ENCODE measurements at places on chromosomes 12 and 14.

DNA sequence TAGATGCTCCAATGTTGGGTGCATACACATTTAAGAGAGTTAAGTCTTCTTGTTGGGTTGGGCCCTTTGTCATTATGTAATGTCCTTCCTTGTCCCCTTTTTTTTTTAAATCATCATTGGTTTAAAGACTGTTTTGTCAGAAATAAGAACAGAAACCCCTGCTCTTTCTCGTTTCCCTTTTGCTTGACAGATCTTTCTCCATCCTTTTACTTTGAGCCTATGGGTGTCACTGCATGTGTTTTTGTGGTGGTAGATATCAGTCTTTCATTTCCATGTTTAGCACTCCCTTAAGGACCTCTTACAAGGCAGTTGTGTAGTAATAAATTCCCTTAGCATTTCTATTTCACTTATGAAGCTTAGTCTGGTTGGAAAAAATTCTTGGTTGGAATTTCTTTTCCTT is 47.4 kb downstream of the RTN1 start:
- no peak for DNase-seq

GRCh38 chr12:66176105-66176900 is 6.5 kb upstream of the TMBIM4 start:
- no peak for DNase-seq

GRCh38 chr12:6786416-6787094 is 2.8 kb upstream of the CD4 start:
- DNase-seq: no peak

DNA sequence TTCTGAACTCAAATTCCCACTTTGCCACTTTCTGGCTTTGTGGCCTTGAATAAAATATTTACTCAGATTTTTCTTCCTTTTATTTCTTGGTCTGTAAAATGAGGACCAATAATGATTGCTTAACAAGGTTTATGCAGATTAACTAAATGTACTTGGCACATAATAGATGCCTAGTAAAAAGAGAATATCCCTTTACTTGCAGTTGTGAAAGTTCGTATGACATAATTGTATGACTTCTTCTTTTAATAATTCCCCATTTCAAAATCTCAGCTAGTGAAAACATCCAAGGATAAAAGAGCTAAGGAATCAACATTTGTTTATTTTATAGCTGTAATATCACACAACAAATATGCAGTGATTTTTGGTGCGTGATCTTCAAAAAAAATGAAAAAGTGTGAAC is 215.6 kb upstream of the ATP2B1 start:
- no peak for DNase-seq

GRCh38 chr12:93857279-93857938 is 180.2 kb downstream of the CRADD start:
- DNase-seq: no peak

DNA sequence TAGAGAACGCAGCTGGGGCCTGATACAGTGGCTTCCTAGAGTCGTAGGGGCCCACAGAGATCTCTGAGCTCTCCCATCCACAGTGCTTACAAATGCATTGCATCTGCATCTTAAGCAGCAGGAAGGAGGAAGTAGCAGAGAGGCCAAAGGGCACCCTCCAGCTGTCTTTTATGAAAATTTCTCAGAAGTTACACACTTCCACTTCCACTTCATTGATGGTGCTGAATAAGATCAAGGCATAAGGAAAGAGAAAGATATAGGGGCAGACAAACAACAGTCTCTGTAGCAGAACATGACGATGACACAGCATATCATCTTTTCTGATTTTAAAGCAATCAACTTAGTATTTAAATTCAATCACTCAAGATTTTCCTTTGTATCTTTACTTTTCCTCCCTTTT is 51.6 kb upstream of the ABCC9 start:
- DNase-seq: no peak

GRCh38 chr12:73240110-73240509 is 967.9 kb downstream of the TRHDE start:
- DNase-seq: no peak

DNA sequence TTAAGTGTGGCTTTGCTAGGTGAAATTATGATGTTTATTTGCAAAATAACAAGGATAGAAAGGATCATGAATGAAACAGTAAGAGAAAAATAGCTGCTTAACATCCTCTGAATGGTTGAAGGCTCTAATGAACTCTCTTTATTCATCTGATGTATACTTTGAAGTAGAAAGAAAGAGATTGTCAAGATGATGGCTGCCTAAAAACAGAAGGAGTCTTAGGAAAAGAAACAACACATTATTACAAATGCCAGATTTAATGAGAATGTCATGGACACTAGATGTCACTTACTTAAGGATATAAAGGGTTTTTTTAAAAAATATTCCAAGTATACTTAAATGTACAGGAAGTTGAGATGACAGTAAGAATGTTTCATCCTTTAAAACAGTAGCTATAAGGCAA is 21.6 kb downstream of the DCN start:
- no peak for DNase-seq

DNA sequence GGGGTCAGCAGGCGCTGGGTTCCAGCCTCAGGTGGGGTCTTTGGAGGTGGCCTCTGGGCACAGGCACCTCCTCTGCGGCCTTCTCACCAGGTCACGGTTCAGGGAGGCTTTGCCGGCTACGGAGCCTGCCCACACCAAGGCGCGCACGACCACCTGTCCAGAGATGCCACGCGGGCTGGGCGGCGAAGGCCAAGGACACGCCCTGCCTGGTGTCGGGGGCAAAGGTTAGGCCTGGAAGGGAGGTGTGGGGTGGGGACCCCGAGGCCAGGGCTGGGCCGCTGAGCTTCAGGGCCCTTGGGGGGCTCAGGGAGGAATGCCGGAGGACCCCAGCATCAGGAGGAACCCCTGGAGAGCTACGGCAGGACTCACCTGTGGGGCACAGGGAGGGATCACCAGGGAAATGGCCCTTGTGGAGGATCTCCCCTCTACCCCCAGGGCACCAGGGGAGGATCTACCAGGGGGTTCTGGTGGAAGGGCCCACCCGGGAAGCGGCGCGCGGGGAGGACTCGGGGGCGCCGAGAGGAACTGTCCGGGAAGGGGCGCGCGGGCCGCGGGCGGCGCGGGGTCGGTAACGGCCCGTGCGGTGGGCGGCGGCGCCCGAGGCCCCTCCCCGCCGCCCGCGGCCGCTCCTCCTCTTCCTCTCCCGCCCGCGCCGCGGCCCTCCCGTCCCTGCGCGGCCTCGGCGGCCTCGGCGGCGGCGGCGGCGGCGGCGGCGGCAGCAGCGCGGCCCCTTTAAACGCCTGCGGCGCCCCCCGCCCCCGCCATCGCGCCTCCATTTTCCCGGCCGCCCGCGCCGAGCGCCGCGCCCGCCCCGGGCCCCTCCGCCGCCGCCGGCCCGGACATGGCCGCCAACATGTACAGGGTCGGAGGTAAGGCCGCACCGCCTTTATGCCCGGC is at the start of gene MTA1:
Gene MTA1 (plus strand): TSS at position 633 of the 897 bp plus-strand sequence. CDS start 209 bp downstream, at position 842.
- DNase-seq: no peak

DNA sequence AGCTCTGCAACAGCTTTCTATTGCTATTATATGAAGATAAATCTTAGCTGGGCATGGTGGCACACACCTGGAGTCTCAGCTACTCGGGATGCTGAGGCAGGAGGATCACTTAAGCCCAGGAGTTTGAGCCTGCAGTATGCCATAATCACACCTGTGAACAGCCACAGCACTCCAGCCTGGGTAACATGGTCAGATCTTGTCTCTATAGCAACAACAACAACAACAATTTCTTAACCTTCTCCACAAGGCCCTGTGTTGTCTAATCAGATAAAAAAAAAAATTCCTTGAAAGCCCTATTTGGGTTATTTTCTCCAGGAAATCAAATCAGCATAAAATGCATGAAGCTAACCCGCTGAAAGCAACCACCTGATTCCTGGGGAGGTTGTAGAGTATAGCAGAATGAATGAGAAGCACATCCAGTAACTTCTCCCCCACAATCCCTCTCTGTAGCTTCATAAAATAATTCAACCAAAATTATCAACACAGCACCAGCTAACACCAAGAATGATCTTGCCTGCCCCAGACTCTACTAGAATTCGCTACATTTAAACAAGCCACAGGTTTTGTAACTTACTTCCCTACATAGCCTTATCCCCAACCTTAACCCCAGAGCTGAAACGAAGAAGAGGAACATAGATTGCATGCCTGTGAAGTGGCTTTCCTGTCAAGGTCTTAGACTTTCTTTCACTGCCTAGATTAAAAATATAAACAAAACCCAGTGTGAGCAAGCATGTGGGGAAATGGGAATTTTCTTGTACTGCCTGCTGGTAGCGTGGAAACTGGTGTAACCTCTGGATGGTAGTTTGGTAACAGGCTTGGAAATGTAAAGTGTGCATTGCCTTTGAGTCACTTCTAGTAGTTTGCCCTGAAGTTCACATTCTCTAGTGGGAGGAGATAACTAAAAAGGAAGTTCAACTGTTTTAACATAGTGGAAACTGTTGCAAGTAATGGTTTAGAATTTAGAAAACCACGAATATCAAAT is 6.0 kb upstream of the STK38L start:
- DNase-seq: no peak

DNA sequence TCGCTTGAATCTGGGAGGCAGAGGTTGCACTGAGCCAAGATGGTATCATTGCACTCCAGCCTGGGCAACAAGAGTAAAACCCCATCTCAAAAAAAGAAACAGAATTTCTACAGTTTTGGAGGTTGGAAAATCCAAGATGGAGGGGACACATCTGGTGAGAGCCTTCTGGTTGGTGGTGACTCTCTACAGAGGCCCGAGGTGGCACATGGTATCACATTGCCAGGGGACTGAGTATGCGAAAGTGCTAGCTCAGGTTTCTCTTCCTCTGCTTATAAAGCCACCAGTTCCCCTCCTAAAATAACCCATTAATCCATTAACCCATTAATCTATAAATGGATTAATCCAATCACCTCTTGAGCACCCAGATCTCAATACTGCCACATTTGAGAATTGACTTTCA is 70.8 kb upstream of the DACT1 start:
- DNase-seq: no peak

GRCh38 chr12:9710584-9711375 is 22.1 kb downstream of the CLECL1 start:
- no peak for DNase-seq
